ENCODE measurements at places on chromosomes 7 and 10.

DNA sequence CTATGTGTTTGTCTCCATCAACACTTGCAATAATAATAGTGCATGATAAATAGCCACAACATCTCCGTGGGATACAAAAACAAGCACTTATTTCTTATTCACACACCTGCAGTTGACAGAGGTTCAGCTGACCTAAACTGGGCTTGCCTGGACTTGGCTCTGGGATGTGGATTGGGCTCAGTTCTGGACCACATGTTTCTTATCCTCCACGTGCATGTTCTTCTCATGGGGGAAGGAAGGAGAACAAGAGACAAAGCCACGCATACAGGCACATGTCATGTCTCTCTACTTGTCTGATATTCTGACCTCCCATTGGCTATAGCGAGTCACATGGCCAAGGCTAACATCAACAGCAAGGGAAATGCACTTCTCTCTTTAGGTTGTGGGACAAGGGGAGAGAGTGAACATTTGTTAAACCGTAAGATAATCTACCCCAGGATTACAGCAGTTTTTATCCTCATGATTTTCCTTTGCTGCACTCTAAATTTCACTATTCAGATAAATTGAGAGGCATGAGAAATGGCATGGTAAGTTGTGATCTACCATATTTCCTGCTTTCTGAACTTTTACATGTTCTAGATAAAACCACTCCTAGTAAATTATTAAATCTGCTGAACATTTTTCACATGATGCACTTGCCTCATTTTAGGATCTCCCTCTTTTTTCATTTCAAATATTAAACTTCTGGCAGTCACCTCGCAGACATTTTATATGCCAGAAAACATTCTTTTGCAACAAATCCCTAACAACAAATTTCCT, 33.7 kb downstream of the CFAP58 start:
- no peak for DNase-seq

DNA sequence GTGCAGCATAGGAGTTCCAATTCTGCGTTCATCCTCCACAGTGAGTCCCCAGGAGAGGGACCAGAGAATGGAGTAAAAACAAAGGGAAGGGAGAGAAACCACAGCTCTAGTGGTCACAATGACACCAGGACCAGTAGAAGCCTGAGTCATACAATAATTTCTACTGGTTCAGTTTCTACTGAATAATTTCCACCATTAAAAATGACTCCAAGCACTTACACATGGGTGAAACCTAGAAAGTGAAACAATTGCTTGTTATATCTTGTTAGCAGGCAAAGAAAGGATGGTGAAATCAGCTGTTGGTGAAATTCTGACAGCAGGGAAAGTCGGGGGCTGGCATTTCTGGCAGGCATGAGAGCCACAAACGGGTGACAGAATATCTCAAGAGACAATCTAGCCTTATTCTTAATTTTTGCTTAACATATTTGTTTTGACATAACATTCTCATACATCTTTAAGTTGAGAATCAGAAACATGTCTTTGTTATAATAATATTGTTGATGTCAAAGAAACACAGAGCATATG, 1065.8 kb upstream of the C7orf33 start:
- DNase-seq: no peak

DNA sequence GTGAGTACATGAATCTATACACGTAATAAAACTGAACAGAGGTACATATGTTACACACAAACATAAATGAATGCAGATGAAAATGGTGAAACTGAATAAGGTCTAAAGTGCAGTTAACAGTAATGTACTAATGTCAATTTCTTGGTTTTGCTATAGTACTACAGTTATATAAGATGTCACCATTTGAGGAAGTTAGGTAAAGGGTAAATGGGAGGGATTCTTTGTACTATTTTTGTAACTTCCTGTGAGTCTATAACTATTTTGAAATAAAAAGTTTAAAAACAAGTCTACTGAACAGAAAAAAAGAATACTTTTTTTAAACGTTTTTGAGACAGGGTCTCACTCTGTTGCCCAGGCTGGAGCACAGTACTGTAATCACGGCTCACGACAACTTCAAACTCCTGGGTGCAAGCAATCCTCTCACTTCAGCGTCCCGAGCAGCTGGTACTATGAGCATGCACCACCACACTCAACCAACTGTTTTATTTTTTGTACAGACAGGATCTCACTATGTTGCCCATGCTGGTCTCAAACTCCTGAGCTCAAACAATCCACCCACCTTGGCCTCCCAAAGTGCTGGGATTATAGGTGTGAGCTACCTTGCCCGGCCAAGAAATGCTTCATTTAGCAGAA, 71.5 kb downstream of the WAPL start:
- DNase-seq: no peak

- no peak for DNase-seq
These were observed 3.8 kb upstream of the TECTB start for GRCh38 chr10:112279433-112279832.

- DNase-seq: no peak
These were observed 3.6 kb downstream of the FIGNL1 start for GRCh38 chr7:50446542-50446960.

DNA sequence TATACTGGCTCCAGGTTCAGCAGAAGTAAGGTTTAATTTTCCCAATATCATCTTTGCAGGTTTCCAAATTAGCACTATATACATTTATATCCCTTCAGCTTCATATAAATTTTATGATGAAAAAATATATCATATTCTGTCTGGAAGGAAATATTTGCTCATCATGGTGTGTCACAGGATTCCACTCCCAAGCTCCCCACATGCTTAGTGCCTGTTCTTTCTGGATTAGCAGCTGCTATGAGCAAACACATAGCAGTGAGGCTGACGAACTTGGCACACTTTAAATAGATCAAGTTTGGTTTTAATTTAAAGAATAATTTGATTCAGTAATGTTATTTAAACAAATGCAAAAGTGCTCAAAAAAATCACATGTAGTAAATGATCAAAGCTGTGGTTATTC, 251.9 kb downstream of the AGMO start:
- DNase-seq: no peak

GRCh38 chr7:3950249-3950648, 649.2 kb downstream of the SDK1 start:
- no peak for DNase-seq

DNA sequence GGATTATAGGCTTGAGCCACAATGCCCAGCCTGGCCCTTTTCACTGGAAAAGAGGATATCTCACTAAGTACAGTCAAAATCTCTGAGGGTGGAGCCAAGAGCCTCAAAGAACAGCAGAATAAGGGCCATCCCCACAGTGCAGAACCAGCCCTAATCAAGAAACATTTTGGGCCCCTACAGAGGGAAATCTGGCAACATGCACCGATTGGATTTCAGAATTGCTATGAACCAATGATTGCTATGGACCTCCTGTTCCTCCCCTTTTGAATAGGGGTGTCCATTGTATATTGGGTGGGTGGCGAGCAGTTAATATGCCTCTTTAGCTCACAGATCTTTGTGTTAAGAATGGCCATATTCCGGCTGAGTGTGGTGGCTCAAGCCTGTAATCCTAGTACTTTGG, 42.7 kb downstream of the SKIDA1 start:
- no peak for DNase-seq

GRCh38 chr7:113799896-113800295, 118.9 kb downstream of the PPP1R3A start:
- no peak for DNase-seq

- no peak for DNase-seq
These were observed 77.3 kb downstream of the FAM13C start for GRCh38 chr10:59285073-59285472.

DNA sequence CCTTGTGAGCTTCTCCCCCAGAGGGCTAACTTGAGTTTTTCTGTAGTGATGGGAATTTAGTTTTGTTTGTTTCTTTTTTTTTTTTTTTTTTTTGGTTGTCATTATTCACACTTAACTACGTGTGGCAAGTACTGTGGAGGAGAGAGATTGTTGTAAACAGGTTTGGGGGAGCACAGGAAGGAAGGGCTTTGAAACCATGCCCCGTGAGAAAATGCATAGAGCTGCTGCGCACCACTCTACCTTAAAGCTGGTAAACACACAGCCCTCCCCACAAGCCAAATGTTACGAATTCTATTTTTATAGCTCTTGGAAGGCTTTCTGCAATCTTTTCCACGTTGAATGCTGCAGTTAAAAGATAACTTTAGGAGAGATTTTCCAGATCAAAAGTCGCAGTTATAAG, 76.2 kb downstream of the ZNF22 start:
- no peak for DNase-seq

GRCh38 chr10:50613726-50614443, 9.9 kb downstream of the SGMS1 start:
- no peak for DNase-seq

- DNase-seq: no peak
These were observed 147.1 kb upstream of the NRBF2 start for GRCh38 chr10:62985807-62986600.

- DNase-seq: no peak
These were observed 41.4 kb upstream of the PNLIPRP3 start for GRCh38 chr10:116385994-116386809.
